Aortic smooth muscle cell (primary cell): ENCODE measurements at places on chromosomes 1 and 21. TPM values are rescaled to one million over a fixed set of nuclear protein-coding genes. Genes with fewer than 3 reads are reported as not detected.

Gene PGLYRP3
- total RNA-seq = not detected in 2 replicates

Gene C21orf58
- 3.4 and 6.2 TPM in 2 replicates for total RNA-seq

Gene TMCO2
- total RNA-seq = not detected in 2 replicates

Gene UBE2U
- 0.06 TPM in 1 of 2 replicates, not detected in the other for total RNA-seq

Gene ZMYND12
- 0.56 and 0.92 TPM in 2 replicates for total RNA-seq

Gene CNR2
- total RNA-seq = not detected in 2 replicates

Gene C1orf52
- total RNA-seq = 11.4 and 14.2 TPM in 2 replicates

Gene ELAPOR1
- total RNA-seq = under 0.01 and 0.25 TPM in 2 replicates

Gene PSRC1
- 5.2 and 8.6 TPM in 2 replicates for total RNA-seq

Gene SPRR2B
- not detected in 2 replicates for total RNA-seq

Gene B3GALT2
- 0.25 and 0.26 TPM in 2 replicates for total RNA-seq

Gene BTBD19
- 5.3 and 7.6 TPM in 2 replicates for total RNA-seq

Gene STIL
- 6.1 and 8.1 TPM in 2 replicates for total RNA-seq

Gene FABP3
- total RNA-seq = 57.1 and 132 TPM in 2 replicates

Gene LCE1F
- total RNA-seq = not detected in 2 replicates

Gene CD1D
- total RNA-seq = under 0.01 TPM in 1 of 2 replicates, not detected in the other

Gene MOB3C
- total RNA-seq = 10.4 and 11.4 TPM in 2 replicates

Gene TRIM67
- under 0.01 TPM in 1 of 2 replicates, not detected in the other for total RNA-seq

Gene AVPR1B
- total RNA-seq = not detected in 2 replicates

Gene GCSAML
- total RNA-seq = not detected in 2 replicates

Gene TNFAIP8L2
- not detected in 2 replicates for total RNA-seq

Gene ANGPTL7
- not detected in 2 replicates for total RNA-seq

Gene STYXL2
- total RNA-seq = under 0.01 TPM in 1 of 2 replicates, not detected in the other

Gene DCDC2B
- total RNA-seq = not detected in 2 replicates

Gene CD84
- total RNA-seq = under 0.01 TPM in 1 of 2 replicates, not detected in the other

Gene OR2M5
- total RNA-seq = not detected in 2 replicates

Gene HSPB7
- 4.6 and 21.6 TPM in 2 replicates for total RNA-seq

Gene GTF2B
- 44.8 and 48.0 TPM in 2 replicates for total RNA-seq

Gene FOXO6
- 0.06 and 0.13 TPM in 2 replicates for total RNA-seq

Gene KLF17
- 0.06 and 0.26 TPM in 2 replicates for total RNA-seq

Gene IRF2BP2
- total RNA-seq = 74.0 and 81.3 TPM in 2 replicates

Gene SMIM1
- 0.53 TPM in 1 of 2 replicates, not detected in the other for total RNA-seq
